ENCODE measurements at places on chromosomes 3 and 15. TPM values are rescaled to one million over a fixed set of nuclear protein-coding genes. Genes with fewer than 3 reads are reported as not detected.
A peak's percentile ranks its signal among the peaks of the same experiment; 100 is the strongest.

GRCh38 chr3:123412076-123412475 lies 36.8 kb downstream of the ADCY5 start:
- no peaks in the 10 kb centered on the region for H3K36me3 ChIP-seq
- peak overlapping the region; percentile 87 for H3K27ac ChIP-seq
- no peak overlapping the region for H3K4me3 ChIP-seq
- no peak for DNase-seq
- peaks cover 59% of the 10 kb centered on the region for H3K4me1 ChIP-seq

- H3K27ac ChIP-seq: no peak overlapping the region
- DNase-seq: no peak
- no peak overlapping the region for H3K4me3 ChIP-seq
- no peaks in the 10 kb centered on the region for H3K36me3 ChIP-seq
These were observed 246.0 kb downstream of the MYRIP start for GRCh38 chr3:40055361-40055760.

DNA sequence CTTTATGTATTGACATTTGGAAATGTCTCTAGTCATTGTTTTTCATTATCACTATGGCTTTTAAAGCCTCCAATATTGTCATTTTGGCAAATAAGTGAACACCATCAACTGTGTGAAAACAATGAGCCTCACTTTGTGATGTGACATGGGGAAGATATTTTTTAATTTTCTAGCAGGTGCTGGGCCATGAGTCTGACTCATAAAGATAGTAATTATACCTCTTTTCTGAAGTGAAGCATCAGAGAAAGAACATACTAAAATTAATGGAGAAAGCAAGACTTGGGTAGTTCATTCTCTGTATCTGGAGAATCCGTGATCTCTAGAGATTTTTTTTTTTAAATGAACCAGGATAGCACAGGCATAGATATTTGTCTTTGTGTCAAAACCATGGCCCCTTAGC lies 100.8 kb downstream of the CCNL1 start:
- H3K27me3 ChIP-seq: no peaks in the 10 kb centered on the region
- no peaks in the 10 kb centered on the region for H3K36me3 ChIP-seq
- H3K4me3 ChIP-seq: no peak overlapping the region
- H3K4me1 ChIP-seq: no peaks in the 10 kb centered on the region
- DNase-seq: no peak

DNA sequence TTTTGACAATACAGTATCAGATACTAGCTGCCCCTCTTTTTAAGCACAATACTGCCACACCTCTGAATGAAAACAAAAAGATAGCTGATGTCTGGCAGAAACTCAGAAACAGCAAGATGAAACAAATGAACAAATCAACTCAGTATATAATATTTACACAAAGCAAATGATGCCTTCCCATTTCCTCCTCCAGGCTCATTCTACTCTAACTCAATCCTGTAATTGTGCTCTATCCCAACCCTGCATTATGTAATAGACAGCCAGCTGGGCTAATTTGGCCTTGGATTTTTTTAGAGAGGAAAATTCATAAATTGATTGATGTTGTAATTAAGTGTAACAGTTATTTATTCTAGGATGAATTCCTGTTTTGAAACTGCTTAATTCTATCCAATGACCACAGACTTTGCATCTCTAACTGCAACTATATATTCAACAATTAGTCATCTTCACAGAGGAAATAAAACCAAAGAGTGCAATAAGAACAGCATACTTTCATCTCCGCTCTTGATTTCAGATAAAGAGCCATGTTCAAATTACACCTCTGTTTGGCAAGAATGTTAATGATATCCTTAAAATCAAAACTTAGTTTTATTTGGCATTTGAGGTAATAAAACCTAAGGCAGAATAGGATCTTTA lies 6.1 kb downstream of the ATG3 start:
- no peaks in the 10 kb centered on the region for H3K27me3 ChIP-seq
- DNase-seq: no peak
- no peak overlapping the region for H3K27ac ChIP-seq
- H3K4me1 ChIP-seq: peaks cover 14% of the 10 kb centered on the region
- no peak overlapping the region for H3K4me3 ChIP-seq

DNA sequence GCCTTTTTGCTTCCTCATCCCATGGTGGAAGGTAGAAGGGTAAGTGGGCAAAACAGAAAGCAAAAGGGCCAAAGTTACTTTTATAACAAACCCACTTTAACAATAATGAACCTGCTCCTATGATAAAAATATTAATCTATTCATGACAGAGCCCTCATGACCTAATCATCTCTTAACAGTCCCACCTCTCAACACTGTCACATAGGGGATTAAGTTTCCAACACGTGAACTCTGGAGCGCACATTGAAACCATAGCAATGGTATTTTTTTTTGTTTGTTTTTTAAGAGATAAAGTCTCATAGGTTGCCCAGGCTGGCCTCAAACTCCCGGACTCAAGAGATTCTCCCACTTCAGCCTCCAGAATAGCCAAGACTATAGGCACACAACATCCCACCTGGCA lies 30.7 kb downstream of the KATNBL1 start:
- H3K4me1 ChIP-seq: no peaks in the 10 kb centered on the region
- H3K4me3 ChIP-seq: no peak overlapping the region
- no peak overlapping the region for H3K27ac ChIP-seq
- no peak for DNase-seq

HRH1 gene
- 2.9 TPM for total RNA-seq

MORC1 gene
- 5.6 TPM for total RNA-seq

Data from hepatocyte (in vitro differentiated cells).